ENCODE measurements at places on chromosomes 7 and 10.

GRCh38 chr7:56291-56913 lies 136.0 kb upstream of the FAM20C start:
- no peak for DNase-seq

DNA sequence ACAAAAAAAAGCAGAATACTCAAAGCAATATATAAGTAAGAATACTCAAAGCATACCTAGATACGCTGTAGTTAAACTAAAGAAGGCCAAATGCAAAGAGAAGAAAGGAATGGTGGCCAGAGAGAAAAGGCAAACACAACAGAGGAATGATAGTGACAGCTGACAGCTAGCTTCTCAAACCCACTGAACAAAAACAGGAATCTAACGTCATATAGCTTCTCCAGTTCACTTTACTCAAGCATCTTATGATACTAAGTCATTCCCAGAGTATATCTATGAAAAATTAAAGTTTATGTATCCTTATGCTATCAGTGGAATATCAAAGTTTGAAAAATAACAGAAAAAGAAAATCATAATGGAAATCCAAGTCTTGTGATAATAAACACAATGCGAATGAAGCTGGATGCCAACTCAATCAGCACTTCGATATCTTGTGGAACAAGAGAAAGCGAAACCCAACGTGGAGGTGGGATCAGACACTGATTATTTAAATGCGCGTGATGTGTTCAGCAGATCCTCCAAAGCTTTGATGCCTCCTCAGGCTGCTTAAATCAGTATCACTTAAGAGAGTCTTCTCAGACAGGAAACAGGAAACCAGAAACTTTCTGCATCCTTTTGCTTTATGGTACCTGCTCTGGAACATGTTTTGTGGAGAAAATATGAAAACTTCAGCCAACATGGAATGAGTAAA lies 102.8 kb downstream of the PIP4K2A start:
- no peak for DNase-seq

DNA sequence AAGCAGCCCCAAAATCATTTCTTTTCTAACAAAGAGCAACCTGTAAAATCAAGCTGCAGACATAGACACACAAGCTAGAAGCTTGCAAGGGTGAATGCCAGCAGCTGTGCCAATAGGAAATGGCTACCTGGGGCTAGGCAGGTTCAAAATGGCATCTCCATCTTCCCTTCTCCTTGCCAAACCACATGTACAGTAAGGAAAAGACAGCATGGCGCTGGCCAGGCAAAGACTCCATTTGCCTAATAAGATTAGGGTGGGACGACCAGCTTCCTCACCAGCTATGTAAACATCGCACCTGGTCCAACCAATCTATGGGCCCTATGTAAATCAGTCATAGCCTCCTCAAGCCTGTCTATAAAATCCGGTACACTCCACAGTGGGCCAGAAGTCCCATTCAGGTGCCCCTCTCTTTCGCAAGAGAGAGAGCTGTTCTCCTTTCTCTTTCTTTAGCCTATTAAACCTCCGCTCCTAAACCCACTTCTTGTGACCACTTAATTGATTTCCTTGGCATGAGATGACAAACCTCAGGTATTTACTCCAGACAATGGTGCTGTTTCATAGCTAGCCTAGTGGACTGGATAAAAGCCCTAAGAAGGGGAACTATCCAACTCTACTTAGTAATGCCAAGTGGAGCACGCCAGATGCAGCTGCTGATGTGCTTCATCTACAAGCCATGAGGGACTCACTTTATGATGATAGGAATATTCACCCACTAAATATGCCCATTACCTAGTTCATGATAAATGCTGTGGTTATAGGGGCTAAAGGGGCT lies 44.1 kb downstream of the HTR7 start:
- DNase-seq: no peak

DNA sequence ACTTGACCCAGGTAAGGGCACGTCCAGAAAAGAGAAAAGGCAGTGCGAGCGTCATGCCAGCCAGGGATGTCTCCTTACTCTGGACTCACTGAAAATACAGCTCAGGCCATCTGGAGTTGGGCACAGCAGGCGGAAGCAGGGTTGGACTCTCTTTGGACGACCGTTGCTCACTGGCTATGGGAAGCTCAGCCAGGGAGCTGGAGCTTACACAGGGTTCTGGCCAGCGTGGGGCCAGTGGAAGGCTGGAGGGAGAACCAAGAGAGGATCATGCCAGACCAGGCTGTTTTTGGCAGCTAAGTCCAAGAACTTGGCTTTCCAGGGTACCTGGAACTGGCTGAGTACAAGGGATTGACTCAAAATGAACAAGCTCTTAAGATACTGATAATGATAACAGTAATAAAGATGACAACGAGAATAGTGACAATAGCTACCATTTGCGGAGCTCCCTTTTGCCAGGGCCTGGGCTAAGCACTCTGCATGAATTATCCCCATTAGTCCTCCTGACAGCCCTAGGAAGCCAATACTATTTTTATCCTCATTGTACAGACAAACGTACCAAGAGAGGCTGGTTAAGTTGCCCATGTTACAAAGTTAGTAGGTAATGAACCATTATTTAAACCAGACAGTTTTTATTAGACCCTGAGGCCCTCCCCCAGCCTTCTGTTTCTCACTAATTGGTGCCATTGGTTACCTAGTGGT lies 177.6 kb downstream of the PTPN20 start:
- DNase-seq: no peak

DNA sequence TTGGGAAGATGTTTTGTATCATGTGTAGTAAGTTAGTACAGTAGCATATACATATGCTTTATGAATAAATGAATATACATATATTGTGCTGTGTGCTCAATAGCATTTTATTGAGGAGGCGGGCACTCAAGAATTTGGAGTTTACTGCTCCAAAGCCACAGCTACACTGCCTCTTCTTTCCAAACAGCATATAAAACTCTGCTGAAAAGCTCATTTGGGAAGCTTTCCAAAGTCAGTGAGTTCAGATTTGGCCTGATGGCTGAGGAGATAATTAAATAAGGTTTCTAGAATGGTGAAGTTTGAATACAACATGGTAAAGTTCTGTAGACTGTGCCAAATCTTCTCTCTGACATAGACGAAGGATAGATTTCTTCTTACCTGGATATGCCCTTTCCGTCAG lies 29.8 kb downstream of the CDK1 start:
- DNase-seq: no peak

- DNase-seq: no peak
Measured at GRCh38 chr7:104156842-104157277, 51.0 kb downstream of the ORC5 start.

GRCh38 chr10:80462981-80463741 lies 9.1 kb downstream of the TSPAN14 start:
- DNase-seq: no peak

- no peak for DNase-seq
Measured at GRCh38 chr10:127456122-127456521, 93.0 kb upstream of the NPS start.

- DNase-seq: no peak
Measured at GRCh38 chr7:133781486-133782090, 345.6 kb upstream of the LRGUK start.

DNA sequence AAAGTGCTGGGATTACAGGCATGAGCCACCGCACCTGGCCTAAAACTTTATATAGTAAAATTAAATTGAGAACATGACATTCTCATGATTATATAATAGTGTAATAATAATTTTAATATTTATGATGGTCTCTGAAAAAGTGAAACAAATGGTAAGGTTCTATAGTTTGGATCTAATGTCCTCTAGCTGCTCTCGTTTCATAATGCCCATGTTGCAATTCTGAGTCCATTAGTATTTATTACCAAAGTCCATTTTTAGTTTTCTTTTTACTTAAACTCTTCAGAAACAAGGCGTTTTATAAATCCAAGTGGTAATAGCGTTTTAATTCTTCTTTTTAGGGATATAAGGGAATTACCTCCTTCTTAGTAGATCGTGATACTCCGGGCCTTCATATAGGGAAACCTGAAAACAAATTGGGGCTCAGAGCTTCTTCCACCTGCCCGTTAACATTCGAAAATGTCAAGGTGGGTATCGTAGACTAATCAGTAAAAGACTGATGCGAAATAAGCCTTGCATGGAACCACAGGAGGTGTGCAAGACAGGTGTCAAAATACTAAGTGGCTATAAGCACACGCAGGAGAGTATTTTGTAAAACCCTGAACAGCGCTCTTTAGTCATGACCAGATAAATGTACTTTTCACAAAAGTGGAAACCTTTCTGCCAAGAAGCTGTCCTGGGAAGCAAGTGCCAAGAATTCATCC lies 34.1 kb downstream of the ACADSB start:
- no peak for DNase-seq

GRCh38 chr10:97640868-97641811 lies 669 bp downstream of the PI4K2A start:
- DNase-seq: no peak

GRCh38 chr10:32409741-32410140 lies 36.2 kb upstream of the CCDC7 start:
- DNase-seq: no peak

DNA sequence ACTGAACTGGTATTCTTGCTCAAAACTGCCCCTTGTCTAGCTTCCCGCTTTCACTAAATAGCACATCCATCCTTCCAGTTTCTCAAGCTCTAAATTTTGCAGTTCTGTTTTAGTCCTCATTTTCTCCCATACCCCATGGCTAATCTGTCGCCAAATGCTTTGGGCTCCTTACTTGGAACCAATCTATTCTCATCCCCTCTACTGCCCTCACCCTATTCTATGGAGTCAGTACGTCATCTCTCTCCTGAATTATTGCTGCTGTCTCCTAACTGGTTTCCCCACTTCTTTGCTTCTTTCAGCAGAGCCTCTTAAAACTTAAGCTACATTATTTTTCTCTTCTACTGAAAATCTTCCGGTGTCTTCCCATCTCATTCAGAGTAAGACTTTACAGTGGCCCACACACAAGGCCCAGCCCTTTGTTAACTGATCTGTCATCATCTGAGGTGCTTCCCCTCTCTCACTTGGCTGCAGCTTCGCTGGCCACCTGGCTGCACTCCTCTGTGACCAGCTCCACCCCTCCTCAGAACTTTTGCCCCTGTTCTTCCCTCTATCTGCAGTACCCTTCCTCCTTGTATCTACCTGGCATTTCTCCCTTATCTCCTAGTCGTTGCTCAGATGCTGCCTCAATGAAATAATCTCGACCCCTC lies 9.9 kb downstream of the STARD3NL start:
- DNase-seq: no peak

- no peak for DNase-seq
Measured at GRCh38 chr7:98976396-98977185, 98.3 kb downstream of the TRRAP start.

- no peak for DNase-seq
Measured at GRCh38 chr7:150321788-150322113, 1.4 kb upstream of the LRRC61 start.

- DNase-seq: no peak
Measured at GRCh38 chr10:108970016-108970415, 953.3 kb downstream of the XPNPEP1 start.

- DNase-seq: no peak
Measured at GRCh38 chr7:1355568-1356340, 103.5 kb downstream of the MICALL2 start.

GRCh38 chr7:35261041-35261440 lies 7.1 kb upstream of the TBX20 start:
- DNase-seq: no peak

DNA sequence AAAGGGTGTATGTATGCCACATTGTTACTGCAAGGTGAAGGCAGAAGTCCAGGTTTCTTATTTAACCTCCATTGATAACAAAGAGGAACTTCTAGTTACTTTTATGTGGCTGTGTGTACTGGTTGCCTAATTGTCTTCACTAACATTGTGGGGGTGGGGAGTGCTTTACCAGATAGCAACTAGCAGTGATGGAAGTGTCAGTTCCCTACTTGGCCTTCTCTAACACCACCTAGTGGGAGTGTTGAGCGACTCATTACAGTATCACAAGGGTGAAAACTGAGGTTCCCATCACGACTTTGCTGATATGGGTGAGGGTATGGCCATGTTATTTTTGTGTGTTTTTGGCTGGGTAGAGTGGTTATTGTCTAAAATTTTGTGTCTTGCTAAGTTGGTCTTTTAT lies 274.4 kb downstream of the THSD7A start:
- DNase-seq: no peak

- no peak for DNase-seq
Measured at GRCh38 chr10:325282-325681, 190.0 kb downstream of the ZMYND11 start.

- no peak for DNase-seq
Measured at GRCh38 chr7:132300599-132301277, 275.5 kb downstream of the PLXNA4 start.

GRCh38 chr10:104013489-104013888 lies 46.5 kb downstream of the SLK start:
- DNase-seq: no peak

GRCh38 chr10:97185326-97186058 lies at the start of gene SLIT1:
TSS of gene SLIT1 (minus strand) at chr10:97185959. CDS start at chr10:97185674, 285 bp downstream.
- no peak for DNase-seq

GRCh38 chr10:69473304-69473990 lies 22.2 kb downstream of the TSPAN15 start:
- no peak for DNase-seq

DNA sequence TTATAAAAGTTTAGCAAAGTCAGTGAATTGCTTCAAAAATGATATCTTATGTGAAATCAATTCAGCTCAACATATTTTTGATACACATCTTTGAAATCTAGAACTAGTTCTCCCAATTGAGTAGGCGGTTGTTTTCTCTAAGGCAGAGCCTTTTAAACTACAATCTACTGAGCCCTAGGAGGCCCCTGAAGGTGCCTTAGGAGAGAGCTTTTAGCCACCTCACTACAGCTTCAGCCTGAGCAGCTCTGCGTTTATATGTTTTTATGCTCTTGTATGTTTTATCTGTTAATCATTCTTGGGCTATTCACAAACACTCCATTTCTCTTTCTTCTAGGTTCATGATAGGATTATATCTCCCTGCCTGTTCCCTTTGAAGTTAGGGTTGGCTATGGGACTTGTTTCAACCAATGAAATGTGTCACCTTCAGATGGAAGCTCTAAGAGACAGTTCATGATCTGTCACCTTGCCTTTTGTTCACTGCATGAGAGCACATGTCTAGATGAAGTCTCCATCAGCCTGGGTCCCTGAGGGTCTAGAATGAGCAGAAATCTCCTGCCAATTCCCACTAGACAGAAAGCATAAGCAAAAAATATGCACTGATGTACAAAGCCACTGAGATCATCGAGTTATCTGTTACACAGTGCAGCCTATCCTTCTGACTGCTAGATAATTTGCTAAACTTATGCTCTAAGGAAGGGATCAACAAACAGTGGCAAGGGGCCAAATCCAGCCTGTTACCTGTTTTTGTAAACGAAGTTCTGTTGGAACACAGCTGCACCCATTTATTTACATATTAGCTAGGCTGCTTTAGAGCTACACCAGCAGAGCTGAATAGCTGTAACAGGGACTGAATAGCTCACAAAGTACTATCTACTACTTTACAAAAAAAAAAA lies 128.5 kb upstream of the CDK1 start:
- no peak for DNase-seq

- DNase-seq: no peak
Measured at GRCh38 chr7:77409005-77409738, 7.0 kb downstream of the GSAP start.

DNA sequence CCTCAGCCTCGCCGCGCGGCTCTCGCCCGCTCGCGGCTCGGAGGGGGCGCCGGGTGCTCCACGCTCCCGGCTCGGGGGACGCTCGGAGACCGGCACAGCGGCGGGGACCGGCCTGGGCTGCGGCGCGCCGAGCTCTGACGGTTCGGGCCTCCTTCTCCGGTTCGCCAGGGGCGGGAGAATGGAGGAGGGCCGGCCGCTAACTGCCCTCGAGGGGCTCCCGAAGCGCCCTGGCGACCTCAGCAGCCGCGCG lies 232 bp upstream of the GRID1 start:
- DNase-seq: no peak
